ENCODE measurements at places on chromosomes 12 and 14. TPM values are rescaled to one million over a fixed set of nuclear protein-coding genes. Genes with fewer than 3 reads are reported as not detected.

GRCh38 chr12:52387859-52388258, 2.4 kb upstream of the KRT84 start:
- DNase-seq, result no peak

DNA sequence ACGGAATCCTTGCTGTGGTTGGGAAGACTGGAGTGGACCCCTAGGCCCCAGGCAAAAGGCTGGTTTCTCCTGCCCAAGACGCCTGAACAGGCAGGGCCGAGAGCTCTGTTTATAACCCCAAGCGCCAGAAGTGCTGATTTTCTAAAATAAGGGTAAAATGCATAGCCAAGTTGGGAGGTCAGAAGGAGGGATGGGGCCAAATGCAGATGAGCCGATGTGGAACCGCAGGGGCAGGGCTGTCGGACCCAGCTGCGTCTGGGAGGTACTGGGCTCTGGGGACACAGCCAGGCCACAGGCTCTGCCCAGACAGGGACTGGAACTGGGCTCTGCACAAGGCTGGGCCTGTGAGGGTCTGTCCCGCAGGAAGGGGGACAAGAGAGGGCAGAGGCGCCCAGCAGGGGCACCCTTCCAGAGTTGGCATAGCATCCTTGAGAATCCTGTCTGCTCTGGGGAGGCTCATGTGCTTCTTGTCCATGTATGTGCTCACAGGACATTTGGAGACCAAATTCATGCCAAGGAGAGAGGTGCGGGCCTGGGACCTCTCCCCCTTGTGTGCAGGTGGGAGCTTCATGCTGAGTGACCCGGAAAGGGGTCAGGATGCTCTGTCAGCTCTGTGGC, 49.1 kb downstream of the JAG2 start:
- no peak for DNase-seq

- DNase-seq, result no peak
Measured at GRCh38 chr12:58981961-58982360, 61.7 kb upstream of the LRIG3 start.

GRCh38 chr12:110005319-110005973, 6.2 kb downstream of the ANKRD13A start:
- DNase-seq, result no peak

GRCh38 chr14:91919814-91920213, 27.7 kb downstream of the FBLN5 start:
- no peak for DNase-seq

- DNase-seq, result no peak
Measured at GRCh38 chr12:82223426-82223825, 134.8 kb downstream of the CCDC59 start.

- no peak for DNase-seq
Measured at GRCh38 chr12:93042283-93042682, 113.2 kb upstream of the EEA1 start.

DNA sequence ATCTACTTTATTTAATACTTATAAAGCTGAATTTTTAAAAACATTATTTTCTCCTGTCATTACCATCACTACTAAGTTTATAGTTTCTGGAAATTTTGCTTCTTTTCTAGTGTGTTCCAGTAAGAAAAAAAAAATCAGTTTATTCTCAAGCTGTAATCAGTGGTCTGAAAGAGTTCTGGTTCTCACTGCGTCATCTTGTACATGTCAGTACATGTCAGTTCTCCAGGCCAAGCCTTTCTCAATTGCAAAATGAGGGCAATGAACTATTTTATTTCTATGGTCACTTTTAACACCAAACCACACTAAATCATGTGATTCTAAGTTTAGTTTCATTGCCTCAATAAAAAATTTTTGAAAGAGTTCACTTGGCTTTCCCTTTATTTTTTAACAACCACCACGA, 468.9 kb upstream of the LRFN5 start:
- DNase-seq, result no peak

DNA sequence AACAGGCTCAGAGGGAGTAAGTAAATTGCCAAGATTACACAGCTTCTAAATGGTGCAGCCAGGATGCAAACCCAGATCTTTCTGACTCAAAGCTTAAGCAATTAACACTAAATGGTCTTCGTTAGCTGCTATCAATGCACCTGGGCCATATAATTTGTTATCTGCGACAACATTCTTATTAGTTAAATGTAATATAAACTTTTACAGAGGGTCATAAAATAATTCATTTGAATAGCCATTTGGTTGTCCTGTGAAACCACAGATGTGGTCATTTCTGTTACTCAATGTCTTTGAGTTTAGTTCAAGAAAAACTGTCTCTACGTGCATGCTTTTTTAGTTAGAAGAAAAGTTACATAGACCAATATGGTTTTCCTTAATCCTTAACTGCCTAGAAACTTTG, 22.1 kb upstream of the NAP1L1 start:
- DNase-seq, result no peak

DNA sequence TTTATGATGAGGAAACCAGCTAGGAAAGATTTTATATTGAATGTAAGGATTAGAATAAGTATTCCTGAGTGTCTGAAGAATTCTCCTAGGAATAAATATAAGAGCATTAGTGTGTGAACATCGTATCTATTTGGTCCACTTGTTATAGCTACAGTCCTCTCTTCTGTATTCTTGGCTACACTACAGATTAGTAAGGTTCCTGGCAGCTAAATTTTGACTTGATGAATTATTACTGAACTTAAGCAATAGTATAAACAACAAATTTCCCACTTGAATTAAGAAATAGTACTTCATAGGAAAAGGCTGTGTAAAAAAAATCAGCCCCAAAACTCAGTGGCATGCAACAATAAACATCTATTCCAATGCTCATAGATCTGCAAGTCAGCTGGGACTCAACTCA, 138.4 kb upstream of the G2E3 start:
- DNase-seq, result no peak

DNA sequence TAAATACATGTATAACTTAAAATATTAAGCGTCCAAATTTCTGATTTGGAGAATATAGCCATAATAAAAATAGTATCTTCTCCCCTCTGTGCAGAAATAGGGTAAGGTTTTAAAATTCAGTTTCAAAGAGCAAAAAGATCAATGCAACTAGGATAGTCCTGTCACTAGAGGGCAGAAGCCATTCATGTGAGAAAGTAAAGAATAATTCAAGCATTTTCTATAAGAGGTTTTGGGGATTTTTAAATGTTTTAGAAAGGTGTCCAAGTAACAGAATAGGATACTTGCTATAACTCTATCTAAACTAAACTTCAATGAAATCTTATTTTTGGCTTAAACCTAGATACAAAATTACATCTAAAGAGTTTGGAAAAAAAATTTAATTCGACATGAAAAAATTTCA, 50.3 kb downstream of the ADAMTS20 start:
- no peak for DNase-seq

DNA sequence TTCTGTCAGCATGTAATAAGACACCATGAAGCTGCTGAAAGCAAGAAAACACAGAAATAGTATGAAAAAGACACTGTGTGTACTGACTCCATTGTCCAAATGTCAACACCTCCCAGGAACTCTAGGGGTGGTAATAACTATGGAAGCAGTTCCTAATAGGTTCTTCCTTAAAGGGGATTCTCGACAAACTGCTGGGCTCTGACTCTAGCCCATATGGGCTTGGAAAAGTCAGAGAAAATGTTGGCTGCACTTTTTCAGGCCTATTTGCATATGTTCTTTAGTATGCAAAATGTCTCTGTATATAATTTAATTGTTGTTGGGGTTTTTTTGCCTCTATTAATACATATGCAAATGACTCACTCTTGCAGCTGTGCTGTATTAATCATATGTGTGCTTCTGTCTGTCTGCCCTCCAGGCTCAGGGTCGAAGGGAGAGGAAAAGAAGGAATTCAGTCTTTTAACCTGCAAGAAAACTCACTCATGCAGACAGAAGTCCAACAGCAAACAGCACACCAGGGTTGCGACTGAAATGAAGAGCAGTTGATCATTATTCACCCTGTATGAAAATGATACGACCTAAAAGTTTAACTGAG, 317.6 kb downstream of the SOX5 start:
- no peak for DNase-seq

DNA sequence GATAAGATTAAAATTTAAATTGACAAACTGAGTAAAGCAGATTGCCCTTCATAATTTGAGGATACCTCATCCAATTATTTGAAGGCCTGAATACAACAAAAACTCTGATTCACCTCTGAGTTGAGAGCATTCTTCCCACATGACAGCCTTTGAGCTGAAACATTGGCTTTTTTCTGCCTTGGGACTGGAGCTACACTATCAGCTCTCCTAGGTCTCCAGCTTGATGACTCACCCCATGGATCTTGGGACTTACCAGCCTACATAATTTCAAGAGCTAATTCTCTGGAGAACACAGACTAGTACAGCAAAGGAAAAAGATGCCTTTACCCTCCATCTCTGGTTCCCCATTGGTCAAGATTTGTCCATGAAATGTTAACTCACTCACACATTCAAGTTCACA, 555.1 kb downstream of the FOXG1 start:
- no peak for DNase-seq

DNA sequence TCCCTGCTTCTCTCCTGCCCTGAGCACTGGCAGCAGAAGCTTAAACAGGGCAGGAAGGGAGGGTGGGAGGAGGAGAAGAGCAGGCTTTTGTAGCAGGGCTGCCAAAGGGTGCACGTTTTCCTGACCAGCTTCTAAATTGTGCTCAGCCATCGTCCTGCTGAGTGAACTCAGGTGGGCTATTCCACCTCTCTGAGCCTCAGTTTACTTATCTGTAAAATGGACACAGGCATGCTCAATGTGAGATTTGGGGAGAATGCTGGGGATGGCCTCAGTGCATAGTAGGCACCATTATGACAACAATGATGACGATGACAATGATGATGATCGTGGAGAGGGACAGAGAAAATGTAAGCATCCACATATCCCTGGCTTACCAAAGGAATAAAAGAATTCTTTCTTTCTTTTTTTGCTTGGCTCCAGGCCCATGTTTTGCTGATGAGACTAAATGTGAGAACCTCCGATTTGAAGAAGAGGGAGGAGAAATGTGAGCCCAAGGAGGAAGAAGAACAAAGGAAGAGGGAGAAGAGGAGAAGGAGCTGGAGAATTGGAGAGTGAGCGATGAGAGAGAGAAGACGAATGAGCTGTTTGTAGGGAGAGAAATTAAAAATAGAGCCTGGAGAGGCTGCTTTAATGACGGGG, 105.5 kb upstream of the MYL2 start:
- DNase-seq, result no peak

DNA sequence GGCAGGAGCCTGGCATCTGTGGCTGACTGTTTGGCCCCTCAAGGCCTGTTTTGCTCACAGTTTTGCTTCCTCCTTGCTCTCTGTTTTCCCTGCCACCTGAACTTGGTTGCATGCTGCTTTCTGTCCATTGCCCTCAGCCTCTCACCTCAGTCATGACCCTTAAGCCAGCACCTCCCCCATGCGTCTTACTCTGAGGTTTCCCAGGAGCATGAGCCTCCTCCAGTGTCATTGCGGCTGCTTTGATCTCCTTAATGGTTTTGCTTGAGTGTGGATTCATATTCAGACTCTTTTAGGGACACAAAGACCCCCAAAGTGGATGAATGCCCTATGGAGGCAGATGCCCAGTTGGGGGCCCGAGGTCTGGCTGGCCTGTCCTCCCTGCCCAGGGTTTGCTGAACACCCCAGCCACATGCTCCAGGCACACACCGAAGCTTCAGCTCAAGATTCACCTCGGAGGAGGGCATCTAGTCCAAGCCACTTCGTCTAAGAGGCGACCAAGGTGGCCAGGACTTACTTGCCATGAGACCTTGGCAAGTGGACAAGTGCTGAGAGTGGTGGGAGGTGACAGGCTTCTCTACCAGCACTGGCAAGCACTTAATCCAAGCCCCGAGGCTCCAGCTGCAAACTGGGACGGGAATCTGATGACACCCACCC, 95.4 kb upstream of the DIO3 start:
- no peak for DNase-seq

- no peak for DNase-seq
Measured at GRCh38 chr12:58249610-58250009, 308.2 kb downstream of the ATP23 start.

DNA sequence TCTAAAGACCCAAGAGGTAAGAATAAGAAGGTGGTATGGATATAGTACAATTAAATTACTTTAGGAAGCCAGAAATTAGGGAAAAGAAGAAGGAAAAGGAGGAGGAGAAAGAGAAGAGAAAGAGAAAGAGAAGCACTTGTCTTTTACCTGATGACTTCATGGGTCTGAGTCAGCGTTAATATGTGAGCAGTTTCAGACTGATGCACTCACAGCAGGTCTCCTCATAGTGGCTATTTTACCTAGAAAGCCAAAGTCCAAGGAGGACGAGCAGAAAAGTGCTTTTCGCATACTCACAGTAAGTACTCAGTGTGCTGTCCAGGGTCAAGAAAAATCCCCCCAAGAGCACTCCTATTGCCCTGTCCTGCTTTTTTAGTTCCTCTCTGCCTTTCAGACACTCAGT, 222.1 kb downstream of the C12orf42 start:
- DNase-seq, result no peak

GRCh38 chr12:4472046-4472445, 26.4 kb upstream of the FGF6 start:
- no peak for DNase-seq

Gene PCED1B
- total RNA-seq, result 4.8 TPM

Gene SERPINA12
- not detected for total RNA-seq

Gene PTPRO
- total RNA-seq, result 3.7 TPM

Gene BIN2
- total RNA-seq, result not detected

Gene EML5
- total RNA-seq, result 1.1 TPM
